ENCODE measurements at places on chromosomes 3 and 15.

- DNase-seq: peak; percentile 95
Observed at GRCh38 chr3:123138839-123139444, 62.8 kb upstream of the SEC22A start.

GRCh38 chr3:120468635-120469295 lies 18.0 kb upstream of the FSTL1 start:
- DNase-seq: no peak

- DNase-seq: no peak
Observed at GRCh38 chr3:100084100-100084806, 30.0 kb downstream of the FILIP1L start.

DNA sequence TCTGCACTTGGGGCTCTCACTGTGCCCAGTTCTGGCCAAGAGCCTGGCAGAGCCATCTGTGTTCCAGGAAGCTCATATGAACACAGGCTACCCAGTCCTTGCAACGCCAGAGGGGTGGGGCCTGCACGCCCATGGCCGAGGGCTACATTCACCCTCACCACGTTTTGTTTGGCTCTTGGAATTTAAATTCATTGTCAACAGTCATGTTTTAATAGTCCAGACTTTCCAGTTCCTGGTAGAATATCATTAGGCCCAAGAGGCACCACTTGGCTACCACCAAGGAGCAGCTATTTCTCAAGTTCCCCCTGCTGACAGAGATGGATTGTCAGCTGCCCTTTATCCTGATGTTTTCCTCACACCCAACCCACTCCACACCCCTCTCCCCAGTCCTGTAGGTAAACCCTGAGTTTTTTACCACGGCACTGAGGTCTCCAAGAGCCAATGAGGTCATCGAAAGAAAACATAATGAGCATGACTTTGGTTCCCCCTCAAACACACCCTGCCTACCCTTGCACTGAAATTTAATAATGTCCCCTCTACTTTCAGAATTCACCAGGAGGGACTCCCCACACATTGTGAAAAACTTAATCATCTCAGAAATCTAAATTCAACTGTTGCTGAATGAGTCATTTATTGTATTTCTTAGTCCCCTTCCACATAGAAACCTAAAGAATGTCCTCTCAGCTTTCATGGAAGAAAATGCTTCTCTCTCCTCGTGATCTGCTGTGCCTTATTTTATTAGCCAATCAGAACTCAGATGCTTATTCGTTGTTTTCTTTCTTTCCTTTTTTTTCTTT lies 125.1 kb downstream of the SHQ1 start:
- no peak for DNase-seq

DNA sequence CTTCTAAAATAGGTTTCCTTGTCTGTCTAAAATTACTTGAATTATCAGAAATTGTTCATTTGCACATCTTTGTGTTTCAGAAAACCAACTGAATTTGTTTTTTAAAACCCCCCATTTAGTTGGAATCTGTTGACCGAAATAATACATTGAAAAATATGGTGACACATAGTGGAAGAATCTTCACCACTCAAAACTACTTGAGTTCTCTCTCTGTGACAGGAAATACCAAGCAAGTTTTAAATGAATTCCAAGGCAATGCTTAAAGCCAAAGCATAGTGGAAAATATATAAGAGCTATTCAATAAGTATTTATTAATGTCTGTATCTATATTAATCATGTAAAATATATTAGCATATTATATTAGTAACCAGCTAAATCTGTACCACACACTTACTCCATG lies 224.9 kb upstream of the COL8A1 start:
- DNase-seq: peak; percentile 38

DNA sequence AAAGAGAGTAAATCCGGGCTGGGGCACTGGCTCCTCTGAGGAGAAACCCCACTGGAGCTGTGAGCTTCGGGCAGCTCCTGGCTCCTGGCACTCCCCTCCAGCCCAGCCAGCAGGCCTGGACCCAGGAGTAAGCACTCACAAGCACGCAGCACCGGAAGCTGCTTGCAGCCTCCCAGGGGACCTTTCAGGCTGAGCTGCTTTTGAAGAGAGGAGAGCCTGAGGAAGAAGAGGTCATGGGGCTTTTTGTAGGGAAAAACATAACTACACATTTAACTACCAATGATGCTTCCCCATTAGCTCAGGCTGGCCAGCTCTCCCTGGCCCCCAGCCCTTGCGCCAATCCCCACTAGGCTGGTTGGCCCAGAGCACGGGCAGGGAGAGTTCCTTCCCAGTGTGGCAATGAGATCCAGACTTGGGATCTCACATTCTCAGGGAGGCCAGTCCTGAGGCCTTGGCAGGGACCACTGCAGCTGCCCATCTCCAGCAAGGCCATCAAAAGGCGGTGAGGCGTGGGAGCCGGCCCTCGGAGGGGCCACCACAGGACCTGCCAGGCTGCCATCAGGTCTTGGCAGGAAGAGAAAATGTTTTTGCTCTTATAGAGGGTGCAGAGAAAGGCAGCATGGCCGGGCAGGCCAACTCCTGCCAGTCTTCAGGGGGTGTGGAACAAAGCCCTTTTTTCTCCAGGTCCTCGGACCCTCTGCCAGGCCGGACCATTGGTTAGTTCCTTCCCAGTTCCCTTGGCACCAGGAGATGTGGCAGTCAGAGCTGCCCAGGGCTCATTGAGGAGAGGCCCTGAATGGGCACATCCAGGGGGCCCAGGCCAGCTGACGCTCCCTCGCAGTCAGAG lies 41.5 kb upstream of the MFGE8 start:
- DNase-seq: peak; percentile 52

DNA sequence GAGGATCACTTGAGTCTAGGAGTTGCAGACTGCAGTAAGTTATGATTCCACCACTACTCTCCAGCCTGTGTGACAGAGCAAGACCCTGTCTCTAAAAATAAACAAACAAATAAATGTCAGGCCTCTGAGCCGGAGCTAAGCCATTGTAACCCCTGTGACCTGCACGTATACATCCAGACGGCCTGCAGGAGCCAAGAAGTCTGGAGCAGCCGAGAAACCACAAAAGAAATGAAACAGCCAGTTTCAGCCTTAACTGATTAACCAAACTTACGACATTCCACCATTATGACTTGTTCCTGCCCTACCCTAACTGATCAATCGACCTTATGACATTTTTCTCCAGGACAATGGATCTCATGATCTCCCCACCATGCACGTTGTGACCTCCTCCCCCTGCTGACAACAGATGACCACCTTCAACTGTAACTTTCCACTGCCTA lies 32.5 kb upstream of the ZKSCAN7 start:
- no peak for DNase-seq

DNA sequence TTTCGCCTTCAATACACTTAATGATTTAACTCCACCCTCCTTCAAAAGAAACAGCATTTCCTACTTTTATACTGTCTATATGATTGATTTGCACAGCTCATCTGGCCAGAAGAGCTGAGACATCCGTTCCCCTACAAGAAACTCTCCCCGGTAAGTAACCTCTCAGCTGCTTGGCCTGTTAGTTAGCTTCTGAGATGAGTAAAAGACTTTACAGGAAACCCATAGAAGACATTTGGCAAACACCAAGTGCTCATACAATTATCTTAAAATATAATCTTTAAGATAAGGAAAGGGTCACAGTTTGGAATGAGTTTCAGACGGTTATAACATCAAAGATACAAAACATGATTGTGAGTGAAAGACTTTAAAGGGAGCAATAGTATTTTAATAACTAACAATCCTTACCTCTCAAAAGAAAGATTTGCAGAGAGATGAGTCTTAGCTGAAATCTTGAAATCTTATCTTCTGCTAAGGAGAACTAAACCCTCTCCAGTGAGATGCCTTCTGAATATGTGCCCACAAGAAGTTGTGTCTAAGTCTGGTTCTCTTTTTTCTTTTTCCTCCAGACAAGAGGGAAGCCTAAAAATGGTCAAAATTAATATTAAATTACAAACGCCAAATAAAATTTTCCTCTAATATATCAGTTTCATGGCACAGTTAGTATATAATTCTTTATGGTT lies at the start of gene CCR5:
Gene CCR5, plus strand, starts transcription at position 108 of the 680 bp plus-strand sequence. CDS start 1,957 bp downstream, outside the sequence.
- DNase-seq: peak; percentile 82

- DNase-seq: no peak
Observed at GRCh38 chr15:74337146-74337545, 30.3 kb downstream of the CYP11A1 start.

DNA sequence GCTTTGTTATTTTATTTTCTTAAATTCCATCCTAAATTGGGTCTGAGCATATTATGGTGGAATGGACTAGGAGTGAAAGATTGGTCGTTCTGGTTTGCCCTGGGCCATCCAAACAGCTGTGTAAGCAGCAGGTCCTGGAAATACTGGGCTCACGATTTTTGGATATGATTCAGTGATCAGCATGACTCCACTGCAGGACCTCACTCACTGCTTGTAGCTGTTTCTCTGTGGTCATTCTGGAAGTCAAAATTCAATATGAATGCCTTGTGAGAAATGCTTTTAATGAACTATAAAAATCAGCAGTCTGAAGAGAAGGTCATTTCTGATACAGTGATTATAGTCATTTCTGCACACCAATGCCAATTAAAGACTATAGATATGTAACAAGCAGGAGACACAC lies 185.0 kb downstream of the RBMS3 start:
- DNase-seq: no peak

- peak; percentile 49 for DNase-seq
Observed at GRCh38 chr15:60477916-60478565, 901 bp downstream of the ICE2 start.

- DNase-seq: no peak
Observed at GRCh38 chr15:93020976-93021772, 67.8 kb downstream of the RGMA start.

GRCh38 chr15:25095179-25095578 lies 140.4 kb downstream of the SNRPN start:
- DNase-seq: no peak

GRCh38 chr3:123489400-123490004 lies 40.6 kb upstream of the ADCY5 start:
- peak; percentile 88 for DNase-seq

DNA sequence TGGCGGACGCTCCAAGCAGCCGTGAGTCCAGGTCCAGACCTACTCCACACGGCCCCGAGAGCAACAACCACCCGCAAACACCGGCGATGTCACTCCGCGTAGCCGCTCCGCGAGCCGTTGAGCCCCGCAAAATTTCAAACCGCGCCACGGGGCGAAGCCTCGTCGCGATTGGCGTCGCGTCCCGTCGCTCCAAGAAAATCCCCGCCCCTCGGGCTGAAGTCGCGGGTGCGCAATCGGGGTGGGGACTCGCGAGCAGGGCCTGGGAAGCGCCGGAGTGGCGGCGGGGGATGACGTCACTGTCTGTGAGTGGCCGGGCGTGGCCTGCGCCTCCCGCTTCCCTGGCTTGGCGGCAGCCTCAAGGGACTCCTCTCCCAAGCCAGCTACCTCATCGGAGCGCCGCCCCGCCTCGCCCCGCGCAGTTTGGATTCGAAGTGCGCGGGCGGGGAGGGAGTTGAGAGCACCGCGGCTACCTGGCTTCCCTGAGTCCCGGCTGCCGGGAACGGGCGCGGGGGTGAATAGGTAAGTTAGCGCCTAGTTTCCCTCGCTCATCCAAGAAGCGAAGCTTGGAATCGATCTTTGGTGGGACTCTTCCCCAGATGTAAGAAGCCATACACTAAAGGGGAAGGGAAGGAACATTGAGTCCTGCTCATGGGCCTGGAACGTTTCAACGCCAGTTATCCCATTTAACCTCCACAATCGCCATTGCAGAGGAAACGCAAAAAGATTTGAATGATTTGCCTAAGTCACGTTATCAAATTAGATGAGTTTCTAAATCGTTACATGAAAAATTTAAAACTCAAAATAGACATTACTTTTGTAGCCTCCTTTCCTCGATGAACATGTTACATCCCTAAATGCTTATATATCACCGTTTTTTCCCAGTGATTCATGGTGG lies at the start of gene PRC1:
Gene PRC1, minus strand, starts transcription at position 119 of the 895 bp plus-strand sequence. Its CDS starts 118 bp downstream, at position 1.
- peak; percentile 99 for DNase-seq

GRCh38 chr3:182565916-182566796 lies 227.1 kb upstream of the ATP11B start:
- no peak for DNase-seq

DNA sequence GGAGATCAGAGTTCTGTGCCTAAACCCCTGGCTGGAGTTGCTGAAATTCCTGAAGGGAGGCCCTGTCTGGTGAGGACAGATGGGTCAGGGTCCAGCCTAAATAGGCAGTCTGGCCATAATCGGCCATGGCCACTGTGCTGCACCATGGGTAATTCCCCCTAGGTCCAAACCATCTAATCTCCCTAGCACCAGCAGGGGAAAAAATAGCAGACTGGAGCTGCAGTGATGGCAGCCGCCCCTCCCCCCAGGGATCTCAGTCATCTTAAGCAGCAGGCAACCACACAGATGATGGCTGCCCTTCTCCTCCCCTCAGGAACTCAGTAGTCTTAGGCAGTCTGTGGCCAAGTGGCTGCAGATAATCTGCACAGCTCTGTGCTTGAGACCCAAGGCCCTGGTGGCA lies 68.4 kb upstream of the CD96 start:
- no peak for DNase-seq

DNA sequence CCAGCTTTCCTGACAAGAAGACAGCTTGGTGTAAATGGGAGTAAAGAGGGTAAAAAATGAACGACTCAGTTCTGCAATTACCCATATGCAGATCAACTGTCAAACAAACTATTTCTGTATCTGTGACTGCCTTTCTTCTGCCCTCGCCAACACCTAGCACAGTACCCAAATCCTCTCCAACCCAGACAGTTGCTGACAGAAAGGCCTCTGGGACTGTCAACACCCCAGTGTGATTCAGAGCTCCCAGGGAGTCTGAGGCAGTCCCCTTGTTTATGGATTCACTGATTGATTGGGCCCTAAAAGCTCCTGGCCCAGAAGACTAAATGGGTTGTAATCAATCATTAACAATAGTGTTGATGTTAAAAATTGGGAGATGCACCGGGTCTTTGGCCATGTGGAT lies 20.2 kb downstream of the IL17RD start:
- no peak for DNase-seq

DNA sequence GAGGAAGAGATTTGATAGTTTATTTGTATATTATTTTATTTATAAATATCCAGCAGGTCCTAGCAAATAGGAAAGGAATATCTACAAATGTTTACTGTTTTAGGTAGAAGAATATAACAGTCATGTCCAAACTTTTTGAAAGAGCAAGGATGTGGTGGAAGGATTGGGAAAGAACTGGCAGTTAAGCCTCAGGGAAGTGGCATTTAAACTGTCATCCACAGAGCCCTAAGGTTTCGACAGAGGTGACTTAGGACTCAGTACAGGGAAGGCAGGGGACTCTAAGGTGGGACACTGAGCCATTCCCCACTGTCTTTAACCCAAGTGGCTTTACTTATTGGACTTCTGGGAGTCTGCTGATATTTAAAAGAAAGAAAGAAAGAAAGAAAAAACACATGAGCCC lies 11.8 kb upstream of the TMEM87A start:
- DNase-seq: no peak

- DNase-seq: no peak
Observed at GRCh38 chr15:26132811-26133210, 269.7 kb upstream of the ATP10A start.

GRCh38 chr3:124883766-124884473 lies 3.2 kb downstream of the ITGB5 start:
- no peak for DNase-seq

- DNase-seq: no peak
Observed at GRCh38 chr3:17423786-17424536, 318.5 kb downstream of the TBC1D5 start.

DNA sequence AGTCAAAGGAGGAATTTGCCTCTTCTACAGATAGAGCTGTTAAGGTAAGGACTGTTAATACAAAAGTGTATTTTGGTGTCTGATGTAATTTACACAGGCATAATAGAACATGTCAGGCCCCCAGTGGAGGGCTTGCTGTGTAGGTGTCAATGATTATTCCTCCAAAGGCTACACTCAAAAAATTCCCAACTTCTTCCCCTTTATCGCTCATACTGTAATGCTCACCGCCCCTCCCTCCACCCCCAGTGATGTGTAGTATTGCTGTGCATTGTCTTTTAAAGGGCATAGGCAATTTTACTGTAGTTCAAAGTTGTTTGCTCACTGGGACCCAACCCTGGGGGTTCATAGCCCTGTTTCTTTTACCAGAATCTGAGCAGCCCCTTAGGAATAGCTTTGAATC lies 32.2 kb downstream of the NSUN3 start:
- no peak for DNase-seq

Data from umbilical cord (tissue), 2 donors.